CD8-positive, alpha-beta memory T cell (primary cell): ENCODE measurements at places on chromosomes 3 and 15.

GRCh38 chr15:70852501-70853317 lies 1.2 kb downstream of the LARP6 start:
- no peak for DNase-seq

- DNase-seq, result no peak
Observed at GRCh38 chr3:45321607-45322391, 66.6 kb upstream of the LARS2 start.

DNA sequence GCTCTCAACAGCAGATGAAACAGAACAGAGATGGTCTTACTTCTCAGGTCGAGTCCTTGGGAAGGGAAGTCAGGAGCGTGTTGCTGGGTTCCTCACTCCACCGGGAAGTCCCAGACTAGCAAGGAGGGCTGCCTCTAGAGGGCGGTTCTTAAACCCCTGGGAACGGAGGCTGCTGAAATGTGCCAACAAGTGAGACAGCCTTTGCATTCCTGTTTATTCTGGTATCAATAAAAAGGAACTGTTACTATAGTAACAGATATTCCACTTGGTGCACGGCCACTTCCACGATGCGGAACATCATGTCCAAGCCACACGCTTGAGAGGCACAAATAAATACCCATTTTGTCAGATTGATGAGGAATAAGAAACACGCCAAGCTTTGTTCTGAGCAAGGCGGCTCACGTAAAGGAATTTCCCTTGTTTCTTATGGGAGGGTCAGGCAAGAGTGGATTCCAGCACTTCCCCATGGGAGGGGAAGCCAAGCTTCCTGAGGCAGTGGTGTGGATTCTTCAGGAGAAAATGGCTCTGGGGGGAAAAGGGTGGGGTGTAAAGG lies at the start of gene FAM107A:
FAM107A (minus strand) TSS at position 123 of the 553 bp plus-strand sequence. CDS start 7,531 bp downstream, outside the sequence.
- no peak for DNase-seq

DNA sequence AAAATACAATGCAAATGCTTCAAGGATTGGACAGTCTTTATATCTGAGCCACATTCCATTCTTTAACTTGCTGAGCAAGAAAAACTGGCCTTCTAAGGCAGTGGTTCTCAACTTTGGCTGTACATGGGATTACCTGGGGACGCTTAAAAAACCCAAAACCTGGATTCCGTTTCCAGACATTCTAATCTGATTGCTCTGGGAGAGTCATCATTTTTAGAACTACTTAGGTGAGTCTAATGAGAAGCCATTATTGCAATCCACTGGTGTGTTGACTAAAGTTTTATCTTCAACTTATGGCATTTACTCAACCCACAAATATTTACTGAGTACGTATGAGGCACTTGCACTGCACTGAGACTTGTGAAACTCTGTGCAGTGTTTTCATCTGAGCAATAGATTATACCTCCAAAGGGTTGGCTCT lies 195.7 kb upstream of the ATP11B start:
- DNase-seq, result no peak

- no peak for DNase-seq
Observed at GRCh38 chr15:92801774-92802464, 98.2 kb upstream of the CHD2 start.

- no peak for DNase-seq
Observed at GRCh38 chr15:69991551-69991980, 106.2 kb downstream of the TLE3 start.

GRCh38 chr15:32943711-32944110 lies 225.9 kb downstream of the GREM1 start:
- no peak for DNase-seq

- DNase-seq, result no peak
Observed at GRCh38 chr15:52220251-52220650, 29.1 kb upstream of the GNB5 start.

DNA sequence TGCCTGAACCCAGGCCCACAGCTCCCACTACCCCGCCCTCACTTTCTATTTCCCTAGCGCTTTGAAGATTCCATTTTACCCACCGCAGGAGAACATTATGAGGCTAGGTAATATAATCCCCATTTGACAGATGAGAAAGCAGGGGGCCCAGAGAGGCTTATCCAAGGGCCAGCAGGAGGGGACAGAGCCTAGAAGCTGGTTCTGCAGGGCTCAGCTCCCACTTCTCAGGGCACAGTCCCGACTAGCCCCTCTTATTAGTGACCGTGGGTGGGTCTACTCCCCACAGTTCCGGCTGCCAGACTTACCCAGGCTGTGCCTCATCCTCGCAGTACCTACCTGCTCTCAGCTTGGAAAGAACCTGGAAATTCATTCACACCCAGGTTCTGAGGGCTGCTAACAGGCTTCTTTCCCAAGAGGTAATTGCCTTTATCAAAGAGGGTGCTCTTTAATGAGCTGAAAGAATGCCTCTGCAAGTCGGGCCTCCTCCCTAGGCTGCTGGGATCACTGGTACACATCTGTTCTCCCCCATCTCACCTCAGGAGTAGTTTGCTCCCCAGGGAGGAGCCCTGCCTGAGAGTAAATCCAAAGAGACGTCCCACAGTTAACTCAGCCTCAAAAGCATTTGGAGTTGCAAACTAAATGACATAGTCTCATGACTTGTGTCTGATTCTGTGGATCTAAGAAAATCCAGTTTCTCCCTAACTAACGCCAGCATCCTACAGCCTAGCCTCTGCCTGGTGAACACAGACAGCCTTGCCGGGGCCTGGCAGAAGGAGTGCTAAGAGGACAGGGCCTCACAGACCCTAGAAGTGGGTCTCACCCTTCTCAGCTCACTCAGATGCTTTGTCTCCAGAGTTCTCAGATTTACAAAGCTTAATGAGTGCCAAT lies 125.0 kb downstream of the CHSY1 start:
- no peak for DNase-seq

DNA sequence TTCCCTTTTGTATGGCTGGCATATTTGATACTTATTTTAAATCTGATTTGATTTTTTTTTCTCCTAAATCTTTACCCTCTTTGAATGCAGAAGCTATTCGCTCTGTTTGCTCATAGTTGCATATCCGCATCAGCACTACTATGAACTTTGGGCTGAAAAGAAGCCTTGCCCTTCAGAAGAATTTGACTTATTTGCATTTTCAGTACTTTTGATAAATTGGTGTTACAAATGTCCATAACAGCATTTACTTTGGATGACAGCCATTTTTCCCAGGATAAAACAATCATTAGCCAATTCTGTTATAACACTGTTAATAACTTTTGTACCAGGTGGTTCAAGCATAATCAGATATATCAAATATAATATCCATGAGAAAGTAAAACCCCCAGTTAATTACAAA lies 129.5 kb downstream of the PLCL2 start:
- DNase-seq, result no peak

DNA sequence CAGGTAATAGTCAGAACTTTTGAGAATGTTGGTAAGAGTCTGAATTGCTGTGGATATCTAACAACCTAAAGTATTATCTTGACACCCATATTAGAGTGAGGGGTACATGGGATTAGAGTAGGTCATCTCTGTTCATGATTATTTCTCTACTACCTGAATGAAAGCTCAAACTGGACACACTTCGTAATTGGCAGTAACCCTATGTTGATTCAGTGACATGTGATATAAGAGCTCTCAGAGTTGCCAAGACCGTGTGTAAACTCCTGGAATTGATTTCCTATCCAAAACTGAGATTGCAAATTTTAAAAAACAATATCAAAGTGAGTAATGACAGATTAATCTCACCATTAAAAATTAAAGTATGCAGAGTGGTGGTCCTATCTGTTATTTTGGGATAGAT lies 214.8 kb upstream of the ARHGEF26 start:
- no peak for DNase-seq

- no peak for DNase-seq
Observed at GRCh38 chr3:195421400-195421799, 21.4 kb downstream of the ACAP2 start.

- DNase-seq, result no peak
Observed at GRCh38 chr3:40022297-40022827, 213.0 kb downstream of the MYRIP start.

- peak; percentile 58 for DNase-seq
Observed at GRCh38 chr3:186909078-186909853, 21.1 kb upstream of the ST6GAL1 start.

GRCh38 chr3:58608648-58609047 lies 31.5 kb upstream of the FAM107A start:
- no peak for DNase-seq

- no peak for DNase-seq
Observed at GRCh38 chr3:8574040-8574669, 70.4 kb downstream of the SSUH2 start.

DNA sequence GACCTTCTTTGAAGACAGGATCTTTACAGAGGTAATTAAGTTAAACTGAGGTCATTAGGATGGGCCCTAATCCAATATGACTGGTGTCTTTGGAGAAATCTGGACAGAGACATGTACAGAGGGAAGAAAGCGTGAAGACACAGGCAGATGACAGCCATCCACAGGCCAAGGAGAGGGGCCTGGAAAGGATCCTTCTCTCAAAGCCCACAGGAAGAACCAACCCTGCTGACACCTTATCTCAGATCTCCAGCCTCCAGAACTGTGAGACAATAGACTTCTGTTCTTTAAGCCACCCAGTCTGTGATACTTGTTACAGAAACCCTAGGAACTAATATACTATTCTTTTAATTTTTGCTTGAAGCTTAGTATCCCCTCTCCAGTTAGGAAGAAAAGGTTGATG lies 74.2 kb downstream of the WDR76 start:
- DNase-seq, result no peak

GRCh38 chr3:30538791-30539190 lies 67.6 kb upstream of the TGFBR2 start:
- DNase-seq, result no peak

- no peak for DNase-seq
Observed at GRCh38 chr3:138806376-138807080, 28.2 kb downstream of the PIK3CB start.

GRCh38 chr15:57217778-57218598 lies 158.3 kb upstream of the CGNL1 start:
- no peak for DNase-seq

DNA sequence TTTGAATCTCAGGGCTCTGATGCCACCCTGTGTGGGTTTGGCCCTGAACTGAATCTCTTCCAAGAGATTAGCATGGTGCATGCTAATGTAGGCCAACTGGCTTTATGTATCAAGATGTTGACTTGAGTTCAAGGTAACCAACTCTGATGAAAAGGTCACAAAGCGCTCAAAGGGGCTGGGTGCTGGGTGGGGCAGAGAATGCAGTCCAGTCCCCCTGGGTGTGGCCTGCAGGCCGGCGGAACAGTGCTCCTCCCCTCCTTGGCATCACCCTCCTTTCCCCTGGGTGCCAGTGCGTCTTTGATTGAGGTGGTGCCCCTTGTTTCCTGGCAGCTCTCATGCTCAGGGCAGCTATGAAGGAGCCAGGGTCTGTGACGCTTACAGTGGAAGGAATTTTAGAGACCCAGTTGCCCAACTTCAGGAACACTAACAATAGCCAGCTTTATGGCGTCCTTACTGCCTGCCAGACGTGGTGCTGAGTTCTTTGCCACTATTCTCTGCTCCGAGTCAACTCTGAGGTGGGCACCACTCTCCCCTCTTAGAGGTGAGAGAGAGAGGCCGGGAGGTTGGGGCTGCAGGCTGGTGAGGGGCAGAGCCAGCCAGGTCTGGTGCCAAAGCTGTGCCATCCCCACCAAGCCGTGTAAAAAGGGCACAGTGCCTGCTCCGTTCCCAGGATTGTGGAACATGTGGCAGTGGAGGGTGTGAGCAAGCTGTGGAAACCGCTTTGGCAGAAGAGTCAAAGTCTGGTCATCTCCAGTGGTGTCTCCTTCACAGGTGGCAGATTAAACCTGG lies 9.8 kb downstream of the SYNM start:
- DNase-seq, result no peak

- DNase-seq, result no peak
Observed at GRCh38 chr3:71244153-71244825, 339.2 kb downstream of the FOXP1 start.

DNA sequence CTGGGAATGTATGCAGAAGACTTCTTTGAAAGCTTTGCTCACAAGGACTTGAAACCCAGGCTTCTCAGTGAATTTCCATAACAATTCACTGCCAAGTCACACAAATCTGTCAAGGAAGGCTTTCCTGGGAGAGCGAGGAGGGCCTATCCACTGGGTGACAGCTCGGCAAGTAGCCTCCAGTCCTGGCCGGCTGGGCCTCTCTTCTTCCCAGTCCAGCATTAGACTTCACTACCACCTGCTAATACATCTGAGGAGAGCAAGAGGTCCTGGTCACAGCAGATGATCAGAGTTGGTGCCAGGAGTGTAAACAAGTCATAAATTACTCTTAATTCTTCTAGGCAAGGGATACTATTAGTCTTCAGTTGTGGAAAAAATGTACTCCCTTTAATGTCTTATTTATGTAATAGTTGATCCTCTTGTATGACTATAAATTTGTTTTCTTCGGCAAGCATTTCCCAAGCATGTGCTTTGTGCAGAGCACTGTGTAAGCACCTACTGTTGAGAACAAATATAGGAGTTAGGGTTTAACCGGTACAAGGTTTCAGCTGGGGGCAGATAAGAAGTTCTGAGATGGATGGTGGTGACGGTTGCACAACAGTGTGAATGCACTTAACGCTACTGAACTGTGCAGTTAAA lies 162.9 kb downstream of the VGLL4 start:
- DNase-seq, result no peak

DNA sequence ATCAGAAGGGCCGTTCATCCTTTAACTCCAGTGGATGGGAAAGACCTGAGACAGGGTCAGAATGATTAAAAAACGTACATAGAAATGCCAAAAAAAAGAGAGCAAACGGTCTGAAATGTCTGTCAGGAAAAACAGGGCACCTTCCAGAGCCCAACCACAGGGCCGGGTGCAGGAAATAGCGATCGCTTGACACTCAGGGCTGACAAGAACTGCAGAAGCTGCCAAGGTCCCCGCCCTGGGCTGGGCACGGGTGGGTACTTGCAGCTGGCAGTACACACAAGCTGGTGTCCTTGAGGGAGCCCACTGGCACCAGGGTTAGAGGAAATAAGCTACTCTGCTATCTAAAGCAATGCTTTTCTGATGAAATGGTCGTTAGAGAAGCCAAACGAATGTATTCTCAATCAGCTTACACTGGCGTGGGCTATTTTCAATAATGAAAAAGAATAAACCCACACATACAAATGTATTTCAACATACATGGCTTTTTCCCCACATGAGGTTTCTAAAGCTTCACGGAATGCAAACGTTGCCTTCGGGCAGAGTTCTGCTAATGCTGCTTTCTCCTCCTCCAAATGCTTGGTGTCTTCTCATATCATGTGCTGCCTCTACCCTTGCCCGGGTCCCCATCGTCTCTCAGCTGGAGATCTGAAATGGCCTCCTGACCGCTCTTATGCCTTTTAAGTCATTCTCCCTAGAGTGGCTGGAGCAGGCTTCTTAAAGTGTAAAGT lies 15.6 kb downstream of the FRMD4B start:
- DNase-seq, result peak; percentile 20

GRCh38 chr3:124985349-124985748 lies 50.8 kb upstream of the MUC13 start:
- DNase-seq, result no peak

- no peak for DNase-seq
Observed at GRCh38 chr3:59126446-59126845, 76.6 kb upstream of the CFAP20DC start.

- DNase-seq, result no peak
Observed at GRCh38 chr3:17231537-17232261, 346.9 kb downstream of the PLCL2 start.

GRCh38 chr3:117531078-117531767 lies 821.6 kb downstream of the TUSC7 start:
- DNase-seq, result no peak
